ENCODE measurements at places on chromosomes 7 and 10. TPM values are rescaled to one million over a fixed set of nuclear protein-coding genes. Genes with fewer than 3 reads are reported as not detected.

GRCh38 chr7:68425377-68425776, 1172.9 kb upstream of the AUTS2 start:
- no peak for DNase-seq

- DNase-seq: no peak
These were observed 10.6 kb upstream of the EMX2 start for GRCh38 chr10:117532003-117532385.

DNA sequence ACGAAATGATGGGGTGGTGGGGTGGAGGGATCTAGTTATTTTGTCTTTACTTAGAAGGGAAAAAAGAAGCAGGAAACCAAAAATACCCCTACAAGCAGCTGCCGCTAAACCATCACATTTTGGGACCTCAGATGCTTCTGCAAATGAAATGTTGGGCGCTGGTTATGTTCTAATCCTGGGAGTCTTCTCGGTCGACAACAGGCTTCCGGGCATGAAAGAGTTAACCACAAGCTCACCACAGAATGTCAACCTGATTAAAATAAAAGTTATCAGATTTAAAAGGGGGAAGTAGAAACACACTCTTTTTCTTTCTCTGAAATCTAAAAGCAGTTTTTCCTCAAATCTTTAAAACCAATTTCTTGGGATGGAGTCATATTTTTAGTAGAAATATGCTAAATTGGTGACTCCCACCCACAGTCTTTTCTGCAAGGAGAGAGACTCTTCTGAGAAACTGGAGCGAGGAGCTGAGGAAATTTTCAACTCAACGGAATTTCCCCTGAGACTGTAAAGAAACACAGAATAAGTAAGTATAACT, 16.8 kb downstream of the IL2RA start:
- DNase-seq: no peak

PHYHIPL gene
- 1.3 TPM for total RNA-seq

DNA sequence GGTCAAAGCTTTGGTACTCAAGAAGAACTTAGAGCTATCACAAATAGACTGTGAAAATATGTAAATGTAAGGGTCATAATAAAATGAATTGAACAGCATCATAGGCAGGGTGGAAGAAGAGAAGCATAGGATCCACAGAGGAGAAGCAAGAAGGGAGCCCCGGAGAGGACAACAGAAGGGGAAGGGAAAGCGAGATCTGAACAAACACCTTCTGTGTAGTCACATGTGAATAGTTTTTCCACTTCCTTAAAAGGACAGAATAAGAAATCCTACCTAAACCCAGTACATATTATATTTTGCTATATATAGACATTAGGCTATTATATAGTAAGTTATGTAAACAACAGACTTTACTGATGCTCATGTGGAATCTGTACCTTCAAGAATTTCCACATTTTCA, 160.2 kb downstream of the DKK1 start:
- no peak for DNase-seq

- DNase-seq: no peak
These were observed 14.2 kb downstream of the MTURN start for GRCh38 chr7:30148951-30149459.

Data from progenitor cell of endocrine pancreas (in vitro differentiated cells).